Stimulated activated CD4-positive, alpha-beta T cell treated with anti-CD3 and anti-CD28 coated beads, Interleukin-4, amount 100 ng/mL, for 48 hours (primary cell): ENCODE measurements at places on chromosomes 1 and 21.

DNA sequence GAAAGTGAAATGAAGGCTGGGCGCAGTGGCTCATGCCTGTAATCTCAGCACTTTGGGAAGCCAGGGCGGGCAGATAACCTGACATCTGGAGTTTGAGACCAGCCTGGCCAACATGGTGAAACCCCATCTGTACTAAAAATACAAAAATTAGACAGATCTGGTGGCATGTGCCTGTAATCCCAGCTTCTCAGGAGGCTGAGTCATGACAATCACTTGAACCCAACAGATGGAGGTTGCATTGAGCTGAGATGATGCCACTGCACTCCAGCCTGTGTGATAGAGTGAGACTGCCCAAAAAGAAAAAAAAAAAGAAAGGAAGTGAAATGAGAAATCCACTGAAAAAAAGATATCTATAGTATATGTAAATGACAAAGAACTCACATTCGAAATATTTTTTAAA is 439.9 kb downstream of the DISC1 start:
- DNase-seq = no peak

DNA sequence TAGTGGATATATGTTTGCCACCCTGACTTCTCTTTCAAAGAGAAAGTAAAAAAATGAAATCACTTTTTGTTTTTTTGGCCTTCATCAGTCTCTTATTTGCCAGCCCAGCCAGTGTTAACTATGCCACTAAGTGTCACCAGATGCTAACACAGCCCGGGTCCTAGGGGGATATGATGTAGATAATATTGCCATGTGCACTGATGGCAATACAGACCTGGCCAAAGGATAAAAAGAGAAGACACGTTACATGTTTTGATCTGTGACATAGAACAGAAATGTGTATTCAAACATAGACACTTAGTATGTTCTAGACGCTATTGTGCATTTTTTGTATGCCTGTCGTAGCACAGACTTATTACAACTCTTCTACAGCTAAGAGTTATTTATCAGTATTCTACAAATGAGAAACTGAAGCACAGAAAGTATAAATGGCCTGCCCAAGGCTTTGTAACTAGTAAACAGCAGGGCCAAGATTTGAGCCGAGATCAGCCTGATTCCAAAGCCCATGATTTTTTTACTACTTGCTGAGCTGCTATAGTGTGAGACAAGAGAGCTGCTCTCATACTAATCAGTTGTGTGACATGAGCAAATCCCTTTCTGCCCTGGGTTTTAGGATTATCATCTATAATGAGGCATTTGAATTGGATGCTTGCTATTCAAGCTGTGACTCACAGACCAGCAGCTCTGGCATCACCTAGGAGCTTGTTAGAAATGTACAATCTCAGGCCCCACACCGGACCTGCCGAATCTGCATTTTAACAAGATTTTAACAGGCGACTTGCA is 6.3 kb downstream of the LRRC53 start:
- DNase-seq = no peak

DNA sequence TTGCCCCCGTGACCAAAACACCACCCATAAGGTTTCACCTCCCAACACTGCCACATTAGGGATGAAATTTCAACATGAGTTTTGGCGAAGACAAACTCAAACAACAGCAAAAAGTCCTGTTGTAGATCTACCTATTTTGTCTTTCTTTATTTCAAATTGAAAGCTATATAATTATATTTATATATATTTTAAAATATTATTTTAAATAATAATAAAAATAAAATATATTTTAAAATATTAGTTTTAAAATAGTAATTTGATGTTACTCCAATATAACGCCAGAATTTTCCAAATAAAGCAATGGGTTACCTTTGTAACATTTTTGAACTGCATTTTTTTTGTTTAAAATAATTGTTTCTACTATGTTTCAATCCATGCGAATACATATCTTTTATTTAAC is 263.5 kb upstream of the USP25 start:
- no peak for DNase-seq

DNA sequence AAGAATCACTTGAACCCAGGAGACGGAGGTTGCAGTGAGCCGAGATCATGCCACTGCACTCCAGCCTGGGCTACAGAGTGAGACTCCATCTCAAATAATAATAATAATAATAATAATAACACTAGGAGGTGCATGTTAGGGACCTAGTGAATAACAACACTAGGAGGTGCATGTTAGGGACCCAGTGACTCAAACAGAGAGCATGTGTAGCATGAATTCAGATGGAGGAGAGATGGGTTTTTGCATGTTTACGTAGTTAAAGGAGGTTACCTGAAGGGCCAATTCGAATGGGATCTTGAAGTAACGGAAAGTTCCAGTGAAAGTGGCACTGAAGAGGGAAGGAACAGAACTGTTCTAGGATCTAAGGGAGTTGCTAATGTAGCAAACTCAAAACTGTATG is 7.1 kb upstream of the KCNK1 start:
- DNase-seq = no peak
